Erythroblast (primary cell): ENCODE measurements at places on chromosomes 2 and 18.

DNA sequence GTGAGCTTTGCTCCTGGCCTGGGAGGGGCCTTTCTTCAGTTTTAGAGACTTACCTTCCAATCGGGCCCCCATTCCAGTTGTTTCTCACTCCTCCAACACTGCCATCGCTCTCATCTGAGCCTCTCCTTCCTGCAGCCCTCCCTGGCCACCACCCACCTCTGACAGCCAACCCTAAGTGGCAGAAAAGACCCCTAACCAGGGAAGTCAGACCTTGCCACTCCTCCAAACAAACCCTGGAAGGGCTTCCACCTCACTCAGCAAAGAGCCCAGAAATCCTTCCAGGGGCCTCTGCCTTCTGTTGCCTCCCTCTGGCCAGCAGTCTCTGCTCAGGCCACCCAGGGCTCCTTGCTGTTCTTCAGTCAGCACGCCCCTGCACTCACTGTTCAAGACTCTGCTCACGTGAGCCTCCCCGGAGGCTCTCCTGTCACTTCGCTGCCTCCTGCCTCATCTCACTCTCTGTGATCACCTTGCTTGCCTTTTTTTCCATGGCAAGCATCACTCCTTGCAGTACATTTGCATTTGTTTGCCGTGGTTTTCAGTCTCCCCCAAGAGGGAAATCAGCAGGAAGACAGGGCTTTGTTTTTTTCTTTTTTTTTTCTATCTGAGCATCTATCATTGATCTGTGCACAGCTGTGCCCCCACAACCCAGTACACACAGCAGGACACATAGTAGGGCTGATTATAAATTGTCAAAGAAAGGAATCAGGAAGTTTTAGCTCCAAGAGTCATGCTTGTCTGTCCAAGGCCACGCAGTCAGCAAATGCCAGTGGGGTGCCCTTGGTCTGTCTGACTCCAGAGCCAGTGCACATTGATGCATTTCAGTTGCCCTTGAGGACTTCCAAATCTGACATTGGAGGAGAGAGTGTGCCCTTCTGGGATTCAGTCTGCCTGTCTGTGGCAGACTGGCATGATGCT is 83.9 kb downstream of the INHBB start:
- DNase-seq = no peak

DNA sequence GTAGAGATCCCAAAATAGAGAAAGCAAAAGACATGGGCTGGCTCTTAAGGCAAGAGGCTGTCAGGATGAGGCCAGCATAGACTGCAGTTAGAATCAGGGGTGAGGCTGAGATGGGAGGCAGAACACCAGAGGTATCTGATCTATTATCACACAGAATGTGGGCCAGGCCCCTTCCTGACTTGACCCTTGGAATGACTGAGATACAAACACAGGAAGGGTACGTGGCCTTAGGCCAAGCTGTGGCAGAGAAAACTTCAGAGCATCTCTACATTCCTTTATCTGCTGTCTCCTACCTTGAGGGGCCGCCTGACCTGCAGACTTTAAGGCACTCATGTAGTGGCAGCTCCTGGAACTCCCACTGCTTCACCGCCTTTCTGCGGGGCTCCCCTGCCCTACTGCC is 28.4 kb downstream of the TMEM17 start:
- no peak for DNase-seq

GRCh38 chr2:54551123-54551756 is 95.1 kb downstream of the SPTBN1 start:
- no peak for DNase-seq

- no peak for DNase-seq
Measured at GRCh38 chr18:44518666-44519065, 162.0 kb upstream of the SETBP1 start.

GRCh38 chr2:128388499-128388941 is 69.9 kb upstream of the HS6ST1 start:
- no peak for DNase-seq

DNA sequence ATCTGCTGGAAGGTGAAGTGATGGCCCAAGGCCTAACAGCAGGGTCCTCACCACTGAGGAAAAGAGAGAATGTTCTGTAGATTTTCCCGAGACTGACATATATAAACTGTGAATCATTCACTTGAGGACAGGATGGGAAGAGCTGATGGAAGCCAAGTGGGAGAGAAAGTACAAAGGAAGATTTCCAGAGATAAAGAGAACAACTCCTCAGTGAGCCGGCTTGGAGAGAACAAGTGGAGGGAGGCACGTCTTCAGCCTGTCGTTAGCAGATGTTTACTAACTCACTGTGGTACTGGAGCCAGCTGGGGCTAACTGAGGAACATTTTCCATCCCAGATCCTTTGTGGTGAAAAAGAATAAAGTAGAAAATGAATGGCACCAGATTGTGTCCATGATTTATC is 552.9 kb upstream of the TNP1 start:
- DNase-seq = no peak

DNA sequence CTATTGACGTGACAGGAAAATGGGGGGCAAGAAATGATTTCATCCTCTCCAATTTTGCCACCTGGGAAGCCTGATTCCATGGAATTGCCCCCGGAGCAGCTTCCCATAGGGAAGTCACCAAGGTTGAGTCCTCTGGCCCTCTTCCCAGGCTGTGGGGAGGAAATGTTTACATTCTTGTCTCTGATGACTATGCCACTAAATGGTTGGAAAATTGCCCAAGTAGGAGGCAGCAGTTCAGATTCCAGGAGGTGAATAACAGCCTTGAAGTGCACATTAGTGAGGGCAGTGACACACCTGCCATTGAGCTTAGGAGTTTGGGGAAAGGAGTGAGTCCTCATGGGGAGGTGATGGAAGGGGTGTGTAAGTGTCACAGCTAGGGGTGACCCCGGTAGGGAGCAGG is 449.2 kb upstream of the DCC start:
- peak; percentile 2 for DNase-seq

DNA sequence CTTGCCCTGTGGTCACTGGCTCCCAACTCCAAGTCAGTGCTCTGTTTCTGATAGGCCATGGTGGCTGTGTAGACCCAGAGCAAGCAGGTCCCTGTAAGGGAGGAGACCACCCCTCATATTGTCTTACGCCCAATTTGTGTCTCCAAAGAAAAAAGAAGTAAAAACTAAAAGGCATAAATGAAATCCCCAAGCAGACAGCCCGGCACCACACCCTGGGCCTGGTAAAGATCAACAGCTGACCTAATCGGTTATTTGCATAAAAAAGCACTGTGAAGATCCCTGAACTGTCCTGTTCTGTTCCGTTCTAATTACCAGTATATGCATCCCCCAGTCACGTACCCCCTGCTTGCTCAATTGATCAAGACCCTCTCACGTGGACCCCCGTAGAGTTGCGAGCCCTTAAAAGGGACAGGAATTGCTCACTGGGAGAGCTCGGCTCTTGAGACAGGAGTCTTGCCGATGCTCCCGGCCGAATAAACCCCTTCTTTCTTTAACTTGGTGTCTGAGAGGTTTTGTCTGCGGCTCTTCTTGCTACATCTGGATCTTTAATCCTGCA is 364.1 kb upstream of the HS6ST1 start:
- no peak for DNase-seq

- DNase-seq = no peak
Measured at GRCh38 chr2:169260246-169260645, 102.1 kb downstream of the LRP2 start.

GRCh38 chr2:73283545-73284295 is 558 bp downstream of the FBXO41 start:
- no peak for DNase-seq

DNA sequence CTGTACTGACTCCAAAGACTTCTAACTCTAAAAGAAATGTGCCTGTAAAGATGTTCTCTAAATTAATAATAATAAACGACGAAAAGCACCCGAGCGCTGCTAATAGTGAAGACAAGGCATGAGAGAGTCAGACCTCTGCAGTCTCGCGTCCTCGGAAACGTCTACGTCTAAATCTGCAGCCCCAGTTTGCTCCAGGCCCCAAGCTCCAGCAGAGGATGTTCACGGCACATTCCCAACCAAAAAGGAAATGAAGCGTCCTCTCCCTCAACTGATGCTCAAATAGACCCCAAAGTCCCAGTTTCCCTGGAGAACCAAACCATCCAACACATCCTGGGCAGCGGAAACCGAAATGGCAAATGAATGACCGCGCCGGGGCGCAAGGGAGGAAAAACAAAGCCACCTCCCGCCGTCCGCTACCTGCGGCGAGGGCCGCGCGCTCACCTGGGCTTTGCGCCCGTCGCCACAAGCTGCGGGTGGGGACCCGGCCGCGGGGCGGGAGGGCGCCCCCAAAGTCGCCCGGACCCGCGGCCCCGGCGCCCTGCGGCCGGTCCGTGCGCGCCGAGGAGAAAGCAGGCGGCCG is 47.1 kb upstream of the CCDC150 start:
- DNase-seq = no peak

DNA sequence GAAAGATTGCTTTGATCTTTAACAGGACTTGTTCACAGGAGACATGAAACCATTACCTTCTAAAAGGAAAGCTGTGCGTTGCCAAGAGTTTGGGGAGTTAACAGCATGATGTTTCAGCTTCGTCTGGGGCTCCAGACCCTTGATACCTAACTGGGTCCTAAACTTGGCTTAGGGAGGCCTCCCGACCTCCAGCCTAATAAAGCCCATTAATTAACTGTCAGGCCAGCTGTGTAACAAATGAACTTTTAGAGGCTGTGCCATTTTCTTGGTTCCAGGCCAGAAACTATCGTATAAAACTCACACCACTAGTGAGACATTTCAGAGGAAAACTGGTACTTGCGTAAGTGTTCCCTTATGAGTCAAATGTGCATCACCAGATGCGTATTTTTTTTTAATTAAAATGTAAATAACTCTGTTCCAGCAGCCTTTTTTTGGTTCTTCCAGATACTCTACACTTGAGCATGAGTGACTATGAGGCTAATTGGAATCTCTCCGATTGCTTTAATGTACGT is 236.5 kb downstream of the BCL2 start:
- DNase-seq = no peak

DNA sequence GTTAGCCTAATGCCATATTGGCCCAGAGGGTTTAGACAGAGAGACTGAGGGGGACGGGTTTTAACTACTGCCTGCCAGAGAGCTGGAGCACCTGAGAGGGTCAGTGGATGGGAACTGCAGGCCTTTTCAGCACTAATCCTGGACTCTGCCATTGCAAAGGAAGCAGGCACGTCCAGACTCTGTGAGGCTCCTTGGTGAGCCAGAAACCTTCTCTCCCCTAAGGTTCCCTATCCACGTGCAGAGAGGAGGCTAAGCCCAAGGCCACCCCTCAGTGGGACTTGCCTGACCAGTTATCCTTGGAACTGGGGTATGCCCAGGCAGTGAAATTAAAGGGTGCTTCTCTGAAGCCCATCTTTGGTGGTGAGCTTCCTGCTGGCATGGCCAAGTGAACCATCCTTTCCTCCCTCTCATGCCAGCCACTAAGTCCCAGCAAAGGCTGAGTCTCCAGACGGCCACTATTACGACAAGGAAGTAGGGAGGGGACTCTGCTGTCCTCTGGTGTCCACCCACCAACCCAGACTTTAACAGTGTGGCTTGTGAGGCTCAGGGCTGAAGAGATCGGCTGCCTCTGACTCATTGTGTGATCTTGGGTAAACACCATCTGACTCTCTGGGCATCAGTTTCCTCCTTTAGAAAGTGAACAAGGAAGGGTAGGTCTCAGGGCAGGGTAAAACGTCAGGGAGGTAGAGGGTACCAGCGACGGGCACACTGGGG is 3.9 kb upstream of the MLPH start:
- DNase-seq = no peak

- no peak for DNase-seq
Measured at GRCh38 chr2:8162552-8162951, 519.3 kb upstream of the ID2 start.

GRCh38 chr2:15507697-15508096 is 53.4 kb downstream of the NBAS start:
- no peak for DNase-seq

DNA sequence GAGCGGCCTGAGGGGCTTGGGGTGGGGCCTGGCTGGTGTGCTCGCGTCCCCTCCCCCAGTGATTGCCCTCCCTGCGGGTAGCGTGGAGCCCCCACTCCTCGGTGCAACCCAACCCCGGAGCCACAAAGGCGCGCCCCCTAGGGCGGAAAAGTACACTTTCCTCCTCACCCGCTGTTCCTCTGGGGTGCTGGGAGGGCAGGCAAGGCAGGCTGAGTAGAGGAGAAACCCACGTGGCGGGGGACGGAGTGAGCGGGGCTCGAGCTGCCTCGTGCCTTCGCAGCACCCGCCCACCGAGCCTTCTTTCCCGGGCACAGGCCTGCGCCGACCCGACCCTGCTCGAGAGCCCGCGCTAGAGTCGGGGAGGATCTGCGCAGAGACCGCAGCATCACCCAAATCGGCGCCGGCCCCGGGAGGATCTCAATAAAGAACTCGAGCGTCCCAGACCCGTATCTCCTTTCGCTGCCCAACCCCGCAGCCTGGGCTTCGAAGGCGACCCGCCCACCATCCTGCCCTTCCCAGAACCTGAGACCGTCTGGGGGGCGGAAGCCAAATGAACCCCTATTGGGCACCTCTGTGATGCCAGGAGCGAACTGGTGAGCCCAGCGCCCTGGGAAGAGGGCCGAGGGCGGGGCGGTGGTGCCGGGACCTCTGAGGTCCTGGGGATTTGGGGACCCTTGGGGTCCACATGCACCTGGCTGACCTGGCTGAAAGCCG is 1.5 kb downstream of the UCN start:
- no peak for DNase-seq

DNA sequence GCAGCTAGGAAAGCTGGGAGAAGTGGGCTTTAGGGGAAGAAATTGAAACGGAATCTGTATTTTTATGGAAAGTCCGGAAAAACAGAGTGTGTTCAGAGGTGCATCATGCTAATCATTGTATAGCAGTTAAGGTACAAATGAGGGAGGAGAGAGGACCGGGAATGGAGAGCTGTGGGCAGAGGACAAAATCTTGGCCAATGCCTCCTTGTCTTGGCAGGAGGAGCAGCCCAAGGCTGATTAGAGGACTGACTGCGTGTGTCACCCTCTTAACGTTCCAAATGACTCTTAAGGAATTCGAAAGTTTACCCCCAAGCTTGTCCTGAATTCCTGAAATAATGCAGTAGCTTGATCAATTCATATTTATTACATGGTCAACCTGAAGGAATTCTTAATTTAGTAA is 81.0 kb downstream of the ZNF236 start:
- DNase-seq = no peak

DNA sequence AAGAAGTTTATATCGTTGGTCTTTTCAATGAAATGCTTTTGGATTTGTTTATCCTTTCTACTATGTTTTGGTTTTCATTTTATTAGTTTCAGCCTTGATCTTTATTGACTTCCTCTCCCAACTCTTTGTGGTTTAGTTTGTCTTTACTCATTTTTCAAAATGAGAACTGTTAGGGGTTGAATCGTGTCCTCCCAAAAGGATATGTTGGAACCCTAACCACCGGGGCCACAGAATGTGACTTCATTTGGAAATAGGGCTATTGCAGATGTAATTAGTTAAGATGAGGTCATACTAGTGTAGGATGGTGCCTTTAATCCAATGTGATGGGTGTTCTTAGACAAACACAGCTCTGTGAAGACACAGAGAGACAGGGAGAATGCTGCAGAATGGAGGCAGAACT is 60.4 kb upstream of the IL1R2 start:
- no peak for DNase-seq

- no peak for DNase-seq
Measured at GRCh38 chr2:239648607-239649006, 247.8 kb upstream of the HDAC4 start.
